CD4-positive, alpha-beta T cell treated with Interleukin-15 for 4 hours (primary cell): ENCODE measurements at places on chromosomes 5 and 9.

DNA sequence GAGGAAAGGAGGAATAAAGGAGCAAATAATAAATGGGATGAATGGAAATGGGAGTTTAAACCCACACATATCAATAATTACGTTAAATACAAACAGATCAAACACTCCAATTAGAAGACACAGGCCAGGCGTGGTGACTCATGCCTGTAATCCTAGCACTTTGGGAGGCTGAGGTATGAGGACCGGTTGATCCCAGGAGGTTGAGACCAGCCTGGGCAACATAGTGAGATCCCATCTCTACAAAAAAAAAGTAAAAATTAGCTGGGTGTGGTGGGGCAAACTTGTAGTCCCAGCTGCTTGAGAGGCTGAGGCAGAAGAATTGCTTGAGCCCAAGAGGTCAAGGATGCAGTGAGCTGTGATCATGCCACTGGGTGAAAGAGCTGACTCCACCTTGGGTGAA lies 3.7 kb downstream of the BAAT start:
- DNase-seq = no peak

DNA sequence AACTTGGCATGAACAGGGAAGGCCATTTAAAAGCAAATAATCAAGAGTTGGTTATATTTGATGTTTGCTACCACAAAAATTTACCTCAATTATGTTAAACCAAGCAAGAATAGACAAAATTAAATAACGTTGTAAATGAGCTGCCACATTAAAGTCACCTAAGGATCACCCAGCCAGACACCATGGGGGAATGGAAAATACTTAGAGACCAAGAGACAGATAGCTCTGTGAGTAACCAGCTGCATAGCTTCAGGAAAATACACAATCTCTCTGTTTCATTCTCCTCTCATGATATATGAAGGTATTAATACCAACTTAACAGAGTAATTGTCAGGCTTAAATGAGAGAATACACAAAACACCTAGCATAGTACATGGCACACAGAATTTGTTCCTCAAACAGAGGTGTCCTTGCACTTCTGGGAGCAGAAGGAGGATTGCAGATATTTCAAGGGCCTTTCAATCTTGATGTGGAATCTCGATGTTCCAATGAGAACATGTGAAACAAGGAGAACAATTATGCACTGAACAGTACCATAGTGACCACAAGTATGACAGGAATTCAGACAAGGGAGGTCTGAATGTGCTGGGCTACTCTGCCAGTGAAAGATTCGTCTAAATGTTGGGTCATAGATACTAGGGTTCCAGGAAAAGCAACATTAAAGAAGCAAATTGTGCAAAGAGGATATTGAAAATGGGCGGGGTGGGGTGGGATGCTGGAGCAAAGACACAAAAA lies 18.6 kb downstream of the JAKMIP2 start:
- no peak for DNase-seq

GRCh38 chr9:109780453-109781033 lies 545 bp downstream of the PALM2AKAP2 start:
- no peak for DNase-seq

GRCh38 chr9:116149844-116150243 lies 3.7 kb upstream of the PAPPA start:
- DNase-seq = no peak

GRCh38 chr5:62600560-62601252 lies 22.1 kb downstream of the LRRC70 start:
- DNase-seq = no peak

DNA sequence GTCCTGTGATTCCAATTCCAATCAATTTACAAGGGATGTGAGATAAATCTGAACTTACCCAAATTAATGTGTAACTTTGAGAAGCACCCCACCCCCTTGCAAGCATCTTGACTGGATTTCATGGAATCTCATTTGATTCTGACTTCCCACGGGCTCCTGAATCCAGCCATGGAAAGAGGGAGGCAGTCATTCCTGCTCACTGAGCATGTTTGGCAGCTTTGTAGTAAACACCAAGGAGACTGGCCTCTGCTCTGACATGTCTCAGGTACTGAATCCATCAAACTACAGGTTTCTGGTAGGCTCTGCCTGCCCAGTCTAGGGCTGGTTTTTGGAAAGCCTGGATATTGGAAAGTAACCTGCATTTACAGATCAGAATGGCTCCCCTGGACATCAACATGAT lies 357.6 kb downstream of the ARHGEF28 start:
- no peak for DNase-seq

DNA sequence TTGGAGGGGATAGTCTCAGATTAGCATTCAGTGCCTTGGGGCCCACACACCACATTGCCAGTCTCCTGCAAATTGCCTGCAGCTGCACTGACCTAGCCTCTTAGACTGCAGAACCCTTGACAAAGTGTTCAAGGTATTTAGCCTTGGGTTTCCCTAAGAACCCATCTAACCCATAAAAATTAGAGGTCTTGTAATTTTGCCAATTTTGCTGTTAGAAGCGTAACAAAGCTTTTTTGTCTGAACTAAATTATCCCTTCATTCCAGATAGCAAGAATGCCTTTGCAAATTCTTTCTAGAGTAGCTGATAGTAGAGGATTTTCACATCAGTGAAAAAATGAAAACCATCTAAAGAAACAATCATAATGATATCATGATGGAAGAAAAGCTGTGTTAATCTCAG lies 74.0 kb upstream of the CCNG1 start:
- DNase-seq = no peak

DNA sequence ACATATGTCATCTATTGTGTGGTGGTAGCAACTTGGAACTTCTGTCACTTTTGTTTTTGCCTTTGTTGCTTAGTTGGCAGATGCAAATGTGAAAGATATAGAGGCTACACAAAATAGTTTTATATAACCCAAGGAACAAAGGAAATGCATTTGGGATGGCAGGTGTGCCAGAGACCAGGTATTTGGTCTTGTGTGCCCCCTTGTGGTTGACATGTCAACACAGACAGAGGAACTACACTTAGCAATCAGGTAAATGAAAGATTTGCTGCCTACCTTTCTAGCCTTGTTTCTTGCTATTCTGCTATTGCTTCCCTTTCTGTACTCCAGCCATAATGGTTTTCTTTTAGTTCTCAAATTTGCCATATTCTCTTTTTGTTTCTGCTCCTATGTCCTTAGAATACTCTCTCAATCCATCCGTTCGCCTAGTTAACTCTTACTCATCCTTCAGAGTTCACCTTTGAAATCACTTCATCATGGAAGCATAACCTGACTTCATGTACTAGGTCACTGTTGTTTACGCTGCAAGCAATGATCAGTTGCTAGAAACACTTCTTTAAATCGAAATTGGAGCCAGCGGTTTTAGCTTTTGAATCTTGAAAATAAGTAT lies 119.5 kb downstream of the TRPM3 start:
- DNase-seq = no peak
